Inflammatory macrophage treated with lipopolysaccharide for 1 hour (primary cell): ENCODE measurements at places on chromosomes 3 and 15.

- DNase-seq, result no peak
Observed at GRCh38 chr3:130895690-130896488, 2.0 kb downstream of the ATP2C1 start.

DNA sequence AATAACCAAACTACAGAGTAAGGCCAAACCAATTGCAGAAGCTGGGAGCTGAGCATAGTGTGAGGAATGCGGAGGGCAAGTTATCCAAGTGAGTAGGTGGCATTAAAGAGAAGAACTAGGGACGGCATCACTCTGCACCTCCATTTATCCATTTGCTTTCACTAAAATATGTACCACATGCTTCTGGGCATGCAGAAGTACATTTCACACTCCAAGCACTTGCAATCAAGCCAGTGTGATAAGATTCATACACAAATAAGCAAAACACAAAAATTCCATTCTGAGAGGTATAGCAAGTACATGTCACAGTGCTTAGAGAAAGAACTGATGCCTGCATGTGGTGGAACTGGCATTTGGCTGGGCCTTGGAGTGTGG, 81.1 kb downstream of the CCNL1 start:
- DNase-seq, result no peak

DNA sequence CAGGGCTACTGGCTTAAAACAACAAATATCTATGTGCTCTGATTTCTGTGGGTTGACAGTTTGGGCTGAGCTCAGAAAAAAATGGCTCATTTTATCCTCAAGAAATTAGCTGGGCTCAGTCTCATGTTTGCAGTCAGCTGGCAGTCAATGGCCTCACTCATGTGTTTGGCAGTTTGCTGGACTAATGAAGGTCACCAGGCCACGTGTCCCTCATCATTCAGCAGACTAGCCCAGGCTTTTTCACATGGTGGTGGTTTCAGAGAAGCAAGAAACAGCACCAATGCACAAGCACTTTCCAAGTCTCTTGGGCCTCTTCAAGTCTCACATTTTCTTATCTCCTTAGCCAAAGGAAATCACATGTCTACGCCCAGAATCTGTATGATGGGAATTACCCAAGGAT, 478.3 kb upstream of the PPP2R3A start:
- no peak for DNase-seq

- peak; percentile 71 for DNase-seq
Observed at GRCh38 chr3:197224034-197224444, 74.4 kb downstream of the DLG1 start.

GRCh38 chr3:99638167-99638948, at the start of gene COL8A1:
Gene COL8A1, plus strand, starts transcription at chr3:99638594. Its CDS starts 152,089 bp downstream, at chr3:99790683.
- DNase-seq, result no peak

- DNase-seq, result no peak
Observed at GRCh38 chr3:134903837-134904236, 108.8 kb downstream of the EPHB1 start.

- no peak for DNase-seq
Observed at GRCh38 chr3:114660808-114661207, 367.0 kb downstream of the TIGIT start.

GRCh38 chr15:31285772-31286261, 40.8 kb upstream of the KLF13 start:
- DNase-seq, result no peak

DNA sequence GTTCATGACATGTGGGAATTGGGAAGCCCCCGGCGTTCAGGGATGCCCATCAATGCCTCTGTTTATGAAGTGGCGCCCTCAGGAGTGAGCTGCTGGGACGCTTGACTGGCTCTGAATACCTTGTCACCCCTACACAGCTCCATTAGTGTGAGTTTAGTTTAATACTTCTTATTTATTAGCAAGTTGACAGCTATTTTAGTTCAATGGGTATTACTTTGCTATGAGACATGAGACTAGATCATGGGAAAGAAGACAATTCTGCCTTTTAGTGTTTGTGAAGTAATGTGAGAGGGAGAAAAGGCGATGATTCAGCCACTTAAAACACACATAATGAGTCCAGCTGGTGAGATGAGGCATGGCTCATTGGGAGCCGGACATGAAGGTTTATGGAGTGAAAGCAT, 678.5 kb downstream of the NR2F2 start:
- DNase-seq, result no peak

GRCh38 chr3:182460303-182460702, 333.0 kb upstream of the ATP11B start:
- DNase-seq, result no peak

- DNase-seq, result no peak
Observed at GRCh38 chr15:76368122-76368621, 31.6 kb downstream of the ISL2 start.

DNA sequence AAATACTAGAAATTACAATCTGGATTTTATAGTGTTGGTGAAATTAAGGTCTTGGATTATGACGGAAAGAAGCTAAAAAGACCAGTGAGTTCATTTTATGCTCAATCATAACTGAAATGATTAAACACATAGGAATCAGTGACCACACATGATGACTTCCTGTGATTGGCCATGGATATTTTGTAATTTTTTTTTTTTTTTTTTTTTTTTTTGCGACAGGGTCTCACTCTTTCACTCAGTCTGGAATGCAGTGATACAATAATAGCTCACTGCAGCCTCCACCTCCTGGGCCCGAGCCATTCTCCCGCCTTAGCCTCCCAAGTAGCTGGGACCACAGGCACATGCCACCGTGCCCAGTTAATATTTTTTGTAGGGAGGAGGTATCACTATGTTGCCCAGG, 47.4 kb downstream of the PAQR5 start:
- no peak for DNase-seq

- DNase-seq, result peak; percentile 41
Observed at GRCh38 chr3:17195192-17195611, 310.4 kb downstream of the PLCL2 start.
